ENCODE measurements at places on chromosomes 16 and 17. TPM values are rescaled to one million over a fixed set of nuclear protein-coding genes. Genes with fewer than 3 reads are reported as not detected.
A peak's percentile ranks its signal among the peaks of the same experiment; 100 is the strongest.

GPR179 gene
- total RNA-seq: 0.15 TPM

KCNH4 gene
- total RNA-seq: 0.09 TPM

ZFHX3 gene
- total RNA-seq: 29.3 TPM

TBC1D3 gene
- not detected for total RNA-seq

GAS2L2 gene
- total RNA-seq: 3.1 TPM

TMED6 gene
- 0.77 TPM for total RNA-seq

BCL6B gene
- 13.4 TPM for total RNA-seq

IGSF6 gene
- 103 TPM for total RNA-seq

GPRC5C gene
- 58.2 TPM for total RNA-seq

DNA sequence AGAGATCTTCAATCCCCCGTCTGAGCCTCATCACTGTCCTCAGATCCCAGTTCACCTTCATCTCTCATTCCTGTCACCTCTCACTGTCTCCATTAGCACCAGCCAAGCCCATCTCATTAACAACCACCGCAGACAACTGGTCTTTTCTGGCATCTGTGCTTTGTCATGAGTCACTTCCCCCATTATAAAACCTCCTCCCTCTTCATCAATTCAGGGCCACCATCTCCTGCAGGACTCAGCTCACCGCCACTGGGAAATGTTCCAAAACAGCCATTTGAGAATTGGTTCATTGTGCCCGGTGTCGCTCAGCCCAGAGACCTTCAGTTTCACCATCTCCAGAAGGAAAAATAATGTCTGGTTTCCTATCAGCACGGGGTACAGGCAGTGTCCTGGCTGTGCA lies 56.9 kb upstream of the TEKT3 start:
- H3K4me1 ChIP-seq: no peaks in the 10 kb centered on the region
- no peak for DNase-seq
- no peak overlapping the region for H3K4me3 ChIP-seq
- H3K27ac ChIP-seq: no peak overlapping the region

GRCh38 chr17:77864234-77865111 lies 94.0 kb upstream of the TNRC6C start:
- H3K27me3 ChIP-seq: peaks cover 7% of the 10 kb centered on the region
- H3K36me3 ChIP-seq: no peaks in the 10 kb centered on the region
- peak overlapping the region; percentile 18 for H3K27ac ChIP-seq
- H3K4me1 ChIP-seq: peaks cover 13% of the 10 kb centered on the region
- no peak for DNase-seq
- H3K4me3 ChIP-seq: no peak overlapping the region

DNA sequence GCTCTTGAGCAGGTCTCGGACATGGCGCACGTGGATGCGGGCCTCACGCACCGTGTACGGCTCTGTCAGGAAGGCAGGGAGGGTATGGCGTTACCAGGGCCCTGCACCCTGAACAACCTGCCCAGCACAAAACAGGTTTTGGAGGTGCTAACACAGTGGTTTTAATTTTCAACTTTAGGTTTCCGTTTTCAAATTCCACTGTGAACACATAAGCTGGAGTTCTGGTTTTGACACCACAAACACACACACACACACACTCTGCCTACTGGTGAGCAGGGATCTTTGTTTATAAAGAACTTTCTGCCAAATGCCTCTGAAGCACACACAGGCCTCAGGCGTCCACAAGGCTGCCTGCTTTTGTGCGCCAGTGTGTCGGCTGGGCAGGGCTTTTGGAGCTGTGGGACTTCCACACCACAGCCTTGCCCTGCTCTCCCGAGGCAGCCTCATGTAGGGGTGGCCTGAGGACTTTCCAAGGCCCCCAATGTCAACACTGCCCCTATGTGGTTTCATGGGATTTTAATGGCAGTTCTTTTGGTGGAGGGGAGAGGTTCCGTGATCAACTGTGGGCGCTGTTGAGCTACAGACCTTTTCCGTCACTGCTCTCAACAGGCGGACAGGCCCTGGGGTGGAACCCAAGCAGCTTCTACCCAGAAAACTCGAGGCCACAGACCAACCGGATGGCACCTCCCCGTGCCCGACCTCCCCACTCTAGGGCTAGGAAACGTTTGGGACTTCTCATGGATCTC lies 9.4 kb downstream of the CLUH start:
- H3K36me3 ChIP-seq: peaks cover 73% of the 10 kb centered on the region
- DNase-seq: peak; percentile 43
- no peak overlapping the region for H3K27ac ChIP-seq
- no peak overlapping the region for H3K4me3 ChIP-seq
- no peaks in the 10 kb centered on the region for H3K27me3 ChIP-seq
- peaks cover 2% of the 10 kb centered on the region for H3K4me1 ChIP-seq

DNA sequence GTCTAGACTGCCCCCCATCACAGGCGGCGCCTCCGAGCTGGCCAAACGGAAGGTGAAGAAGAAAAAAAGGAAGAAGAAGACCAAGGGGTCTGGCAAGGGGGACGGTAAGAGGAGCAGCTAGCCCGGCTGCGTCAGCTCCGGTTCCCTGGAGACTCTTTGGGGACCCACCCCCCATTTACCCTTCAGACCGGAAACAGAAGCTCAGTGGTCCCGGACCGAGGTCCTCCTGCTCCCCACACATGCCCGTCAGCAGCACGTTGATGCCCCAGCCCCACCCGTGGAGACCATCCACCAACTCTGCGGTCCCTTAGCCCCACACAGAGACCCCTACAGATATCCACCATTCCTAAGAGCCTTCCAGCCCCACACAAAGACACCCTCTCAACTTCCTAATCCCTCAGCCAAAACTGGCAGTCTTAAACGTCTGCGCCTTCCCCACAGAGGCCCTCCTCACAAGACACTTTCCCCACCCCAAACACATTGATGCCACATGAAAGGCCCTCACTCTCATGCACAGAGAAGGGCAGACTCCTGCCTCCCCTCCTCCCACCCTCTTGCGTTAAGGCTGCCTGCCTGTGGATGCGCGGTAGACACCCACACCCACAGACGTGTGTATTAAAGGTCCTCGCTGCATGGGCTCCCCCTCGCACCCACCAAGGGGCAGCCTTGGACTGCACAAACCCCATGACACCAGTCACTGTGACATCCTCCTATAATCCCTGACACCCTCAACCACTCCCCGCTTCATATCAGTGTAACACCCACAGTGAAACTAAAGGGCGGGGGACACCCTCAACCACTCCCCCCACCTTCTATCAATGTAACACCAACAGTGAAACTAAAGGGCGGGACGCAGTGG lies 58.2 kb upstream of the RPH3AL start:
- H3K27ac ChIP-seq: peak overlapping the region; percentile 85
- H3K4me1 ChIP-seq: peaks cover 26% of the 10 kb centered on the region
- DNase-seq: no peak
- H3K4me3 ChIP-seq: peak overlapping the region; percentile 93

- no peaks in the 10 kb centered on the region for H3K27me3 ChIP-seq
- peak overlapping the region; percentile 80 for H3K27ac ChIP-seq
- H3K4me1 ChIP-seq: no peaks in the 10 kb centered on the region
- H3K4me3 ChIP-seq: no peak overlapping the region
- peaks cover 9% of the 10 kb centered on the region for H3K36me3 ChIP-seq
Measured at GRCh38 chr17:55717898-55718735, 4.5 kb downstream of the TMEM100 start.

DNA sequence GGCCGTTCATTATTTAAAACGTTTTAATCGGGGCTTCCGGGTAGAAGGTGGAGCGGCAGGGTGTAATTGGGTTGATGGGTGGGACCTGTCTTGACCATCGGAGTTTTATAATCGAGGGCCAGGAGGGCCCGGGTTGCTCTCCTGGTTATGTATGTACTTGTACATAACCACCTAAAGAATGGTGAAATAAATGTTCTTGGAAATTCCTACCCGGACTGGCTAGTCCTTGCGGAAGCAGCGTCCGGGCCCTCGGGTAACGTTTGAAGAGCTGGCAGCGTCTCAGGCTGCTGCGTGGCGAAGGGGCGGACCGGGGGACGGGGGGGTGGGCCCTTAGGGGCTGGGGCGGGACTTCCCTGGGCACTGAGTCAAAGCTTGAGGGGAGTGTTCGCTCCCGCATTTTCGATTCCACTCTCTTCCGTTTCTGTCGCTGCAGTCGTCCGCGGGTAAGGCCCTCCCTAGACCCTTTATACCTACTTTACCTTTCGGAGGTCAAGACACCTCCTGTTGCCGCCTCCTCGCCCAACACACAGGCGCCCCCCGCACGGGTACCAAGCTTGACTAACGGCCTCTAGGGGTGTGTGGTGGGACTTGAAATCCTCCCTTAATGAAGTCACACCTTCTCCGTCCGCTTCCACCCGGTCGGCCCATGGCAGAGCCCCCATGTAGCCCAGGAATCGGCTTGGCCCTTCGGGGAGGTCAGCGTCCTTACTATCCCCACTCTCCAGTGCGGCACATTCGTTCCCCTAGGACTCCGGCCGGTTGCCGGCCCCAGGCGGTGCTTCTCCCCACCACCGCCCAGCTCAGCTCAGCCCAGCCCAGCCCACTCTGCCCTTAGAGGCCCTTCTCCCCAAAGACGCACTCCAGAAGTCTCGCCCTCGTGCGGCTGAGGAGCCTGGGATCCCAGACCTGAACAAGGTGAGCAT lies at the start of gene TMEM106A:
TMEM106A (plus strand) TSS at position 396 of the 923 bp plus-strand sequence. CDS start 1,167 bp downstream, outside the sequence.
- DNase-seq: peak; percentile 88
- H3K4me3 ChIP-seq: peak within 1 kb of the TSS; percentile 77
- H3K4me1 ChIP-seq: peaks cover 25% of the 10 kb centered on the region
- H3K27ac ChIP-seq: peak within 1 kb of the TSS; percentile 88

GRCh38 chr17:14197057-14197456 lies 39.6 kb downstream of the CDRT15 start:
- peak overlapping the region; percentile 67 for H3K27ac ChIP-seq
- no peaks in the 10 kb centered on the region for H3K27me3 ChIP-seq
- H3K36me3 ChIP-seq: no peaks in the 10 kb centered on the region

DNA sequence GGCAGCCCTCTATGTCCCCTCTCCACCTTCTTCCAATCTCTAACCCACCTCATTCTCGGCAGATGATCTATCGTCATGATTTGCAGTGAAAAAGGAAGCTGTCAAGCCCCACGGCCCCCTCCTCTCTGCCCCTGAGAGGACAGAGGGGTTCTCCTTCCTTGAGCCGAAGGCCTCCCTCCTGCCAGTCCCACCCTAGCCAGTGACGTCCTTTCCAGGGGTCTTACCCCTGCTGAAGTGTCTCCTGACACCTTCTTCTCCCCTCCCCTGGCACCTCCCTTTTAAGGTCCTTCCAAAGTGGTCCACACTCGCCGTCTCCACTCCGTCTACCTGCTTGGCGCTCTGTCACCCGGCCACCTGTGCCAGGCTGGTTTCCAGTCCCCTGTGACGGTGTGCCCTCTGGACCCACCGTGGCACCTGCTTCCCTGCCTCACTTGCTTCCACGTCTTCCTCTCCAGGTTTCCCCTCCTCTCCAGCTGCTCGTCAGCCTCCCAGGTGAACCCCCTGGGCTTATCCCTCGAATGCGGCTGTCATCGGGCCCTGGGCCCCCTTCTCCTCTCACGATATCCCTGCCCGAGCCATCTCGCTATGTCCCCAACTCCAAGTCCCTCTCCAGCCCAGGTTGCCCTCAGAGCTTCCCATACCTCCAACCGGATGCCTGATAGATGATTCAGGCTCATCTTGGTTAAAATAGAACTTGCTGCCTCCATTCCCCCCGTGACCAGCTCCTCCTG lies 5.7 kb downstream of the CCDC102A start:
- peaks cover 62% of the 10 kb centered on the region for H3K4me1 ChIP-seq
- H3K27ac ChIP-seq: peak overlapping the region; percentile 41
- no peak overlapping the region for H3K4me3 ChIP-seq
- DNase-seq: peak; percentile 38
- H3K27me3 ChIP-seq: no peaks in the 10 kb centered on the region

DNA sequence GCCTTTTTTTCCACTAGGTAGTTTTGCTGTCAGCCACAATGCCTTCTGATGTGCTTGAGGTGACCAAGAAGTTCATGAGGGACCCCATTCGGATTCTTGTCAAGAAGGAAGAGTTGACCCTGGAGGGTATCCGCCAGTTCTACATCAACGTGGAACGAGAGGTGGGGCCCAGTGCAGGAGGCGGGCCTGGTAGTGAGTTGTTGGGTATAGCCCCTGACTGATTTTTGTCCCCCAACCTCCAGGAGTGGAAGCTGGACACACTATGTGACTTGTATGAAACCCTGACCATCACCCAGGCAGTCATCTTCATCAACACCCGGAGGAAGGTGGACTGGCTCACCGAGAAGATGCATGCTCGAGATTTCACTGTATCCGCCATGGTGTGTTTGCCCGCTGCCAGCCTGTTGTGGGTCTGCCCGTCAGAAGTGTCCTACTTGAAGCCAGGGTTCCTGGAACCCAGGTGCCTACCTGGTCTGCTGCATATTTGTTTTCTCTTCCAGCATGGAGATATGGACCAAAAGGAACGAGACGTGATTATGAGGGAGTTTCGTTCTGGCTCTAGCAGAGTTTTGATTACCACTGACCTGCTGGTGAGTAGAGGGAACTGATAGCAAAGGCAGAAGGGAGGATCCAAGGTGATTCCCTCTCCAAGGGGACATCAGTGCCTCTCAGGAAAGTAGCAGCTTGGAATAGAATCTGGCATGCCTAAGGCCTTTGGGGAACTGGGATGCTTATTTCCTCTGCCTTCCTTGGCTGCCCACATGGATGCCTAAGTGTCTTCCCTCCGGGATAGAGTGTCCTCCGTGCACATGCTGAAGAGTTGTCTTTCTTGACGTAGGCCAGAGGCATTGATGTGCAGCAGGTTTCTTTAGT lies 1.9 kb upstream of the CD68 start:
- H3K4me1 ChIP-seq: peaks cover 74% of the 10 kb centered on the region
- H3K27me3 ChIP-seq: no peaks in the 10 kb centered on the region
- H3K36me3 ChIP-seq: peaks cover 56% of the 10 kb centered on the region
- peak overlapping the region; percentile 78 for H3K4me3 ChIP-seq
- no peak overlapping the region for H3K27ac ChIP-seq

- no peaks in the 10 kb centered on the region for H3K27me3 ChIP-seq
- no peak overlapping the region for H3K27ac ChIP-seq
- no peak overlapping the region for H3K4me3 ChIP-seq
- H3K4me1 ChIP-seq: peaks cover 5% of the 10 kb centered on the region
Measured at GRCh38 chr17:11928436-11928835, 68.8 kb downstream of the ZNF18 start.

- H3K4me3 ChIP-seq: no peak overlapping the region
- no peak for DNase-seq
- H3K4me1 ChIP-seq: no peaks in the 10 kb centered on the region
- no peak overlapping the region for H3K27ac ChIP-seq
Measured at GRCh38 chr16:12111223-12111622, 134.7 kb downstream of the SNX29 start.

GRCh38 chr16:81190667-81191066 lies 47.8 kb upstream of the BCO1 start:
- no peak for DNase-seq
- no peak overlapping the region for H3K4me3 ChIP-seq
- H3K36me3 ChIP-seq: no peaks in the 10 kb centered on the region
- H3K27me3 ChIP-seq: no peaks in the 10 kb centered on the region
- H3K27ac ChIP-seq: no peak overlapping the region
- H3K4me1 ChIP-seq: no peaks in the 10 kb centered on the region

- no peaks in the 10 kb centered on the region for H3K27me3 ChIP-seq
- H3K27ac ChIP-seq: no peak overlapping the region
- H3K36me3 ChIP-seq: no peaks in the 10 kb centered on the region
- no peaks in the 10 kb centered on the region for H3K4me1 ChIP-seq
- no peak for DNase-seq
Measured at GRCh38 chr17:20174588-20175265, 165.6 kb downstream of the SPECC1 start.

DNA sequence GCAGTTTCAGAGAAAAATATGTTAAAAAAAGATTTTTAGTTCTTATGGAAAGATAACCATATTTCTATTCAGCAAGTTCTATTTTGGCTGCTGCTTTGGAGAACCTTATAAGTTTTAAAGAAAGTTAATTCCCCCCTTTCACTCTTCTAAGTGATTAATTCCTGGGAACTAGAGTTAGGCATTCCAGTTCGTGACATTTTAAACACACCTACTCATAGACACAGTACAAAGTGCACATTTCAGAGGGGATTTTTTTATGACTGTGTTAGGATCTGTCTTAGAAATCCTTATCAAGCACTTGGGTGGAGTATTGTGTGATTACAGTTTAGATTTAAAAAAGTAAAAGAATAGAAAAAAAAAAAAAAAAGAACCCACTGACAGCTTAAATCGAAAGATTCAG lies 3.5 kb upstream of the CDH11 start:
- H3K36me3 ChIP-seq: no peaks in the 10 kb centered on the region
- no peak for DNase-seq
- H3K4me1 ChIP-seq: peaks cover 9% of the 10 kb centered on the region

Measured in lower lobe of right lung (tissue), 2 donors.